KG1 (cell line): ENCODE measurements at places on chromosomes 1 and 21.

- no peak for DNase-seq
Observed at GRCh38 chr1:235817101-235817728, 49.5 kb downstream of the LYST start.

DNA sequence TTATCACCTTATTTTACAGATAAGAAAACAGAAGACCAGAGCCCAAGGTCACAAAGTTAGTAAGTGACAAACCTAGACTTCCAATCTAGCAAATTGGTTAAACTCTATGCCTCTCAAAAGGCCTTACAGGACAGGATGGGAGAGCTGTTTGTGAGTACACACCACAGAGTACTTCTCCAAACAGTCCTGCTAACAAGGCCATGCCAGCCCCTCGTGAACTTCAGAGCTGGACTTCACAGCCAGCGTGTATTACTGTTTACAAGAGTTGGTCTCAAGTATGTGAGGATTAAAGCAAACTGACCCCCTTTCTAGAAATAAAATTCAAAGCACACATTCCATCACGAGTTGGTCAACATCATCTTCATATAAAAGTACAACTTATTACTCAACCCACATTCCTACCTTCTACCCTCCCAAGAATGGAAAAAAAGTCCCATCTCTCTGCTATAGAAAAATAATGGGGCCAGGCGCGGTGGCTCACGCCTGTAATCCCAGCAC is 19.8 kb upstream of the UBR4 start:
- no peak for DNase-seq

- no peak for DNase-seq
Observed at GRCh38 chr1:27624467-27625178, 10.4 kb downstream of the FGR start.

DNA sequence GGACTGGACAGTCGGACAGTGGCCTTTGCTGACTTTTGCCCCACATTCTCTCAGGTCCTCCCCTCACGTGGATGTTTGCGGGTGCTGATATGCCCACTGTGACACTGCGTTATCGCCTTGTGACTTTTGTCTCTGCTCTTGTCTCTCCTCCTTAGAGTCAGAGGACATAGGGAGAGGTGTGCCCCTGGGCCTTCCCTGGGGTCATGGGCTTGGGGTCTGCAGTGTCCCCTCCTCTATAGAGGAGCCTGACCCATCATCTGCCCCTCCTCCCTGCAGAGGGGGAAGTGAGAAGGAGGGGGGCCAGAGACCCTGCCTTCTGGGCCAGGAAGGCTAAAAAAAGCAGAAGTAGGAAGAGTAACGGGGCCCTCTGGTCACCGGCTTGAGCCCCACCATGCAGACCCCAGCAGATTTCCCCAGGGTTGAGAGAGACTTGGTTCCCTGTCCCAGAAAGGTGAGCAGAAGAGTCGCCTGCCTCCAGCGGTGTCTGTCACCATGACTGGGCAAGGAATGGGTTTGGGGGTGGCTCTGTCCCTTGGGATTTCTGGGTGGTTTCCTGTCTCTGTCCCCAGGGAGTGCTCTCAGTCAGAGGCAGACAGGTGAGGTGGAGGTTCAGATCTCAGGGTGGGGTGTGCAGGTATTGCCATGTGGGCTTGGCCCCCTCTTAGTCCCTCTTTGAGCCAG is 13.3 kb downstream of the RPS6KA1 start:
- no peak for DNase-seq

DNA sequence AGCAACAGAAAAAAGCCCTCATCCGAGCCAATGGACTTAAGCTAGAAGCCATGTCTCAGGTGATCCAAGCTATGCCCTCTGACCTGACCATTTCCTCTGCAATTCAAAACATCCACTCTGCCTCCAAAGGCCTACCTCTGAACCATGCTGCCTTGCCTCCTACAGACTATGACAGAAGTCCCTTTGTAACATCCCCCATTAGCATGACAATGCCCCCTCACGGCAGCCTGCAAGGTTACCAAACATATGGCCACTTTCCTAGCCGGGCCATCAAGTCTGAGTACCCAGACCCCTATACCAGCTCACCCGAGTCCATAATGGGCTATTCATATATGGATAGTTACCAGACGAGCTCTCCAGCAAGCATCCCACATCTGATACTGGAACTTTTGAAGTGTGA is 20.7 kb downstream of the NR5A2 start:
- DNase-seq = no peak

DNA sequence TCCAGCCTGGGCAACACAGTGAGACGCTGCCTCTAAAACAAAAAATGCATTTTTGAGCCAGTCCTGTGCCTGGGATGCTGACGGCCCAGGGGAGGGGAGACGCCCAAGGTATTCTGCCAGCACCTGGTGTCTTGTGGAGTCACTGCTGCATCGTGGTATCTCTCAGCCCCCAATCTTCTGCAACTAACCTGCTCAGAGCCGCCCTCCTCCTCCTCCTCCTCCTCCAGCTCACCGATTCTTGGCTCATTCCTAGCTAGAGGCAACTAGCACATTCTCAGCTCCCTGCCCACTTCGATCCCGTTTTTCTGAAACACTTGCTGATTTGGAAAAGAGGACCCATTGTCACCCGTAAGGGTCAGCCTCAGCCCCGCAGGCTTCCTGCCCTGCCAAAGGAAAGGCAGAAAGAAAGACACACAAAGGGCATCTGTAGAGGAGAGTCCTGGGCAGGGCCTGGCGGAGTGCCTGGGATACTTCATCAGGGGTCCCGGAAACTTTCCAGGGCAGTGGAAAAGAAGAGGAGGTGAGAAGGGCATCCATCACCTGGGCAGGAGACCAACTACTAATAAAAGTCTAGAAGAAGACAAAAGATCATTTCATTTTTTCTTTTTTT is 20.7 kb downstream of the GPR157 start:
- DNase-seq = no peak

GRCh38 chr1:8629241-8630091 is 188.0 kb downstream of the RERE start:
- peak; percentile 7 for DNase-seq

- no peak for DNase-seq
Observed at GRCh38 chr1:157646144-157646543, 48.3 kb upstream of the FCRL4 start.

DNA sequence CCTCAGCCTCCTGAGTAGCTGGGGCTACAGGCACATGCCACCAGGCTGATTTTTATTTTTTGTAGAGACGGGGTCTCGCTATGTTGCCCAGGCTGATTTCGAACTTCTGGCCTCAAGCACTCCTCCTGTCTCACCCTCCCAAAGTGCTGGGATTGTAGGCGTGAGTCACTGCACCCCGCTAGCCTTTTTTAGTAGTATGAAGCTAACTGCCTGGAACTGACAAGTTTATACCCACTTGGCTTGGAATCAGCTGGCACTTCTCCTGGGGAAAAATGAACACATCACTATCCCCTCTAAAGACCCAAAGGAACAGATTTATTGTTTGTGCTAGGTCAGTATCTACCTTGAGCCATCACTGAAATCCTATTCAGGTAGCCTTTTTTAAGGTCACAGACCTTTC is 19.0 kb downstream of the TMEM63A start:
- DNase-seq = no peak
